Smooth muscle cell of the coronary artery (primary cell): ENCODE measurements at places on chromosomes 16 and 17. TPM values are rescaled to one million over a fixed set of nuclear protein-coding genes. Genes with fewer than 3 reads are reported as not detected.

SLC6A2 gene
- total RNA-seq, result not detected in 2 replicates

RNF227 gene
- 0.98 and 1.1 TPM in 2 replicates for total RNA-seq

BCL6B gene
- 0.30 and 0.47 TPM in 2 replicates for total RNA-seq

CCDC200 gene
- not detected in 2 replicates for total RNA-seq

CDH3 gene
- total RNA-seq, result under 0.01 and 0.15 TPM in 2 replicates

TBC1D3K gene
- not detected in 2 replicates for total RNA-seq

TUBB3 gene
- total RNA-seq, result 294 and 447 TPM in 2 replicates

TMEM238L gene
- total RNA-seq, result not detected in 2 replicates

MMP25 gene
- total RNA-seq, result under 0.01 TPM in 1 of 2 replicates, not detected in the other

TEPSIN gene
- total RNA-seq, result 5.3 and 8.9 TPM in 2 replicates
